Stimulated activated CD4-positive, alpha-beta T cell treated with anti-CD3 and anti-CD28 coated beads, TNF-alpha, amount 100 ng/mL, for 4 hours (primary cell): ENCODE measurements at places on chromosomes 5 and 9.

- DNase-seq, result no peak
Observed at GRCh38 chr5:158478139-158478538, 619.2 kb upstream of the CLINT1 start.

- no peak for DNase-seq
Observed at GRCh38 chr5:42894057-42894456, 82.4 kb upstream of the SELENOP start.

DNA sequence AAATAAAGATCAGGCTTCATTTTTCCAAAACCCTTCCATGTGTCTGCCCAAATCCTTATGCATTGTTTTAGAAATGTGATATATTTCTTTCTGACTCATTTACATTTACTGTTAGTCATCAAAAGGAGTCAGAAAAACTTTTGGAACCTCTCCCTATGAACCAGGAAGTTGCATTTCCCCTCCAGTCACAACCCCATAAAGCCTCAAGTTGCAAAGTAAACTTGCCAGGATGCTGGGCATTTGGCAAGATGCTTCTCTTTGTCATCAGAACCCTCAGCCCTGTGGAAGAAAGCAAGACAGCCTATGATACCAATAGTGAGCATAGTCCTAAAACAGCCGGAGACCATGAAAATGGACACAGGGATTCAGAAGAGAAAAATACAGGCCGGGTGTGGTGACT, 84.2 kb downstream of the MUSK start:
- no peak for DNase-seq

- no peak for DNase-seq
Observed at GRCh38 chr5:170913573-170913972, 51.8 kb downstream of the RANBP17 start.

GRCh38 chr5:107426209-107426608, 244.5 kb downstream of the EFNA5 start:
- no peak for DNase-seq

DNA sequence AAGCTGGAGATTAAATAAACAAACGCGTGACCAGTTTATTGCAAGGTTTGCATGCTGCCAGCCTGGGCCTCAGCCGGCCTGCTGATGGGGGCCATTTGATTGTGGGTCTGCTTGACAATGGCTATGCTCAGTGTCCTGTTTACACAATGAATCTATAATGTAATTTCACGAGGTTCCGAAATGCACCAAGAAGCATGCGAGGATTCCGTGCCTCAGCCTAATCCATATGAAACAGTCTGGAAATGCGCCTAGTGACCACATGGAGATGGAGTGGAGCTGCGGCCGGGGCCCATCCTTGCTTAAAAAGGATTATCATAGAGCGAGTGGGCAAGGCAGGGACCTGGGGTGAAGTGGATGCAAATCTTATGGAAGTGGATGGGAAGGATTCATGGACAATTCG, 382.4 kb downstream of the CDK5RAP2 start:
- DNase-seq, result no peak

DNA sequence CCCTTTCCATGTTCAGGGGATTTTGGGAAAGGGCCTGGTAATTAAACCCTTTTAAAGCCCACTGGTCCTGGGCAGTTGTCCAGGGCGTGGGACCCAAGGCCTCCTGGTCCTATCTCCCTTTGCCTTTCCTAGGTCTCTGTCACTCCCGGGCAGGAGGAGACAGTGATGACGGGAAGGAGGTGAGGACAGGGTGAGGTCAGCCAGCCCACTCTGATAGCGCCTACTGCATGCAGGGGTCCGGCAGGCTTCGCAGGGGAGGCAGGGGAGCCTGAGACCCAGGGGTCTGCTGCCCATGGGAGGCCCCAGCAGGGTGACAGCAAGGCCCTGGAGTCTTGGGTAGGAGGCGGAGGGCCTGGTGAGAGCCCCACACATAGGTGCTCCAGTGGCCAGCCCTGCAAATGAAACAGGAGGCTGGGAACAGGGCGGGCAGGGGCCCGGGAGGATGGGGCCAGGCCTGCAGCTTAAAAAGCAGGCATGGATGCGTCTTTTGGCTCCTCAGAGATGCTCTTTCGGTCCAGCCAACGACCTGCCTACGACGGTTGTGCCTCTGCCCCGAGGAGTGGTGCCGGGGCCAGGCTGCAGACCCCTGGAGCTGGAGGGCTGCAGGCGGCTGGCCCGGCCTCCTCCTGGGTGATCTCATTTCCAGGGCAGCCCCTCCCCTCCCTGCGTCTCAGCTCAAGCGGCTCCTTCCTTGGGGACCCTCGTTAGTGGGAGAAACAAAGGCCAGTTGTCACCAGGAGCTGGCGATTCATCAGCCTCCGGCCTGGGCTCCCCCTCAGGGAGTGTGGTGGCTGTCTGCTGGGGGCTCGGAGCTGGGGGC, 6.7 kb upstream of the RXRA start:
- DNase-seq, result no peak

GRCh38 chr5:144125163-144125726, 45.2 kb downstream of the YIPF5 start:
- DNase-seq, result no peak

DNA sequence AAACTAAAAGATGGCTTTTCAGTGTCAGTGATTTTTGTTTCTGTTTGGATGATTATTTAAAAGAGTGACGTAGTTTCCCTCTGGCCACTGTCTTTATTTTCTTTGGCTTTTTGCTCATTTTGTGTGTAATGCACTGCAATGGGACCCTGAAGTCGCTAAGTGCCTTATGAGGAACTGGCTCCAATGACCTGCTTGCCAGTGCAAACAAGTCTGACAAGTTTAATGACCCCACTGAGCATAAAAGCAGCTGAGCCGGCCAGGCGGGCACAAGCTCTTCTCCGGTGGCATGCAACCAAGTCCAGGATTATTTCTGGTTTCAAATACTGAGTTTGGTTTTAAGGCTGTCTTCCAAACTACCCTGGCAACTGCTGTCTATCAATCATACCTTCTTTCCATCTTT, 15.6 kb upstream of the GNA14 start:
- DNase-seq, result no peak

GRCh38 chr9:75824816-75825568, 65.5 kb upstream of the PCSK5 start:
- no peak for DNase-seq

DNA sequence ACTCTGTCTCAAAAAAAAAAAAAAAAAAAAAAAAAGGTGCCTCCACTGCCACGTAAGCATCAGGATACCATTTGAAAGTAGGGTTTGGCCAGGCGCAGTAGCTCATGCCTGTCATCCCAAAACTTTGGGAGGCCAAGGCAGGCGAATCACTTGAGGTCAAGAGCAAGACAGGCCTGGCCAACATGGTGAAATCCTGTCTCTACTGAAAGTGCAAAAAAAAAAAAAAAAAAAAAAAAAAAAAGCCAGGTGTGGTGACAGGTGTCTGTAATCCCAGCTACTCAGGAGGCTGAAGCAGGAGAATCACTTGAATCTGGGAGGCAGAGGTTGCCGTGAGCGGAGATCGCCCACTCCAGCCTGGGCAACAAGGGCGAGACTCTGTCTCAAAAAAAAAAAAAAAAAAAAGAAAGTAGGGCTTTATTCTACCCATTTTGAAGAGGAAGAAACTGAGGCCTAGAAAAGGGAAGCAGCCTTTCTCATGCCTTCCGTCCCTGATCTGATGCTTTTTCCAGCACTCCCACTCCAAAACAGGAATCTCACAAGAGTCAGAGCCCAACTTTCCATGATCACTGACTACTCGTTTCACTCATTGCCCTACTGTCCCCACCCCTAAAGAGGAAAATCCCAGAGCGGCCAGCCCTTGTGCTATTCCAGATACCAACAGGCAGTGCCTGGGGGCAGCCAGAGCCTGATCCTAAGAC, 16.3 kb upstream of the CCIN start:
- no peak for DNase-seq

DNA sequence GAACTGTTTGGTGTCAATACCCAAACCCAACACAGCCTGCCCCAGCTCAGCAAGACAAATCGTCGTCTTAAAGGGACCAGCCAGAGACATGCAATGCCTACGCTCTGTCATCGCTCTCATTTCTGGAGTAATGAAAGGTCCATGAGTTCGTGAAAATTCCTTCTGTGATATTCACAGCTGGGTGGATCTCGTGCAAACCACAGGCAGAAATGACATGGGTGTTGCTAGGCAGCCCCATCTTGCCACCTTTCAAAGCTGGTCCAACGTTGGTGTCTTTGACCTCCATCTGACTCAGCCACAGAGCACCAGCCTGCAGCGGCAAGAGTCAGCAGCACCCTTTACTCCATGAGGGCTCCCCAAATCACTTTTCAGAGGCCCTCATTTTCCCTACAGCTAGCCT, 215.3 kb downstream of the SLIT3 start:
- no peak for DNase-seq

- no peak for DNase-seq
Observed at GRCh38 chr9:69746859-69747560, 12.8 kb downstream of the PTAR1 start.

DNA sequence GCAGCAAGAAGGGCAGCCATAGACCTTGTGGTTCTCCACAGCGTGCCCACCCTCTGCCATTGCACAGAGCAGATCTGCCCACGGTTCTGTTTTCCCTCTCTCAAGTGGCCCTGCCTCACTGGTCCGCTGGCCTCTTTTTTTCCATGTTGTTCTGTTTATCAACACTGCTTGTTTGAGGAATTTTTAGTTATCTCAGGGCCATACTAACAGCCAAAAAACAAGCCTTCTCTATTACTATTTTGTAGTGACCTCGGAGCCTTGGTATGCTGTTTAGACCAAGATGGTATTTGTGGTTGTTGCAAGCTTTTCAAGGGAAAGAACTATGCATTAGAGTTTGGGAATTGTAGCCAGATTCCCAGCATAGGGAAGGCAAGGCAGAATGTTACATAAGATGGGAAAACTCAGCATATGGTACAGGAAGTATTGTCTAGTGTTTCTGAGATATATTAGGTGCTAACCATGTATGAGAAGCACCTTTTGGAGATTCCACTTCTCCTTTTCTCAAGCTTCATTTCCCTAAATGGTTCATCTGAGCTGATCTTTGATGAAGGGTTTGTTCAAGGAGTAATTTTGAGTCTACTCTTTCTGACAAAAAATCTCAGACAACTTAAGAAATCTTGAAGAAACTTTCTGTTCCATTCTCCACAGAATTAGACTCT, 54.3 kb downstream of the NUP214 start:
- DNase-seq, result no peak

GRCh38 chr9:5008202-5008601, 23.1 kb downstream of the JAK2 start:
- no peak for DNase-seq

DNA sequence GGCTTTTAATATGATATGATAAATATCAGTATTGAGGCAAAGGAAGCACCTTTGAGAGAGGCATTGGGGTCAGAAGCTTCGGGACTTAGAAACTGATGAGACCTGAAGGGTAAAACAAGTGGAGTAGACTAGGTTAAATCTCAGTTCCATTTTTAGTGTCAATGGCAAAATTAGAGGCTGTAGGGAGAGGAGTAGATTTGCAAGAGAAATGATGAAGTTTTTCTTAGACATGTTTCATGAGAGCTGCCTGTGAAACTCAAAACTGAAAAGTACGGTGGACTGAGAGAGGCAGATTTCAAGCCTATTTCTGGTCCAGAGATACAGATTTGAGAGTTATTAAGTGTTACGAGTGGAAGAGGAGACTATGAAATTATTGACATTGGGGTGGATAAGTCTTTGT, 278.5 kb downstream of the TAF11L14 start:
- no peak for DNase-seq

DNA sequence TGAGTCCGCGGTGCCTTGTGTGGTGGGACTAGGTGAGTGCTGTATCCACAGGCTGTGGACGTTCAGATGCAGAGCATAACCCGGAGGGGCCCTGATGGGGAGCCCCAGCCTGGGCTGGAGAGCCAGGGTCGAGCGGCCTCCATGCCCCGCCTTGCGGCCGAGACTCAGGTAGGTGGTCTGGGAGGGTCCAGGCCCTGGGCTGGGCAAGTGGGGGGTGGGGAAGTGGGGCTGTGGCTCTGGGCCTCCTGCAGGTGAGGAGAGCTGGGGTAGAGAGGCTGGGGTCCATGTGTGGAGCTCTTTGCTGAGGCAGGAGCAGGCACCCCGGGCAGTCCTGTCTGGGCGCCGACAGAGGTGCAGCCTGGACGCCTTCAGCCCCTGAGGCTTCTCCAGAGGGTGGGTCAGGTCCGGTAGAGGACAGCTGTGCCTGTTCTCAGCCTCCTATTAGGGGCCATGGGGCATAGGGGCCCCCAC, 241.1 kb downstream of the CACNA1B start:
- no peak for DNase-seq

- DNase-seq, result no peak
Observed at GRCh38 chr5:124478264-124478663, 268.2 kb downstream of the ZNF608 start.

DNA sequence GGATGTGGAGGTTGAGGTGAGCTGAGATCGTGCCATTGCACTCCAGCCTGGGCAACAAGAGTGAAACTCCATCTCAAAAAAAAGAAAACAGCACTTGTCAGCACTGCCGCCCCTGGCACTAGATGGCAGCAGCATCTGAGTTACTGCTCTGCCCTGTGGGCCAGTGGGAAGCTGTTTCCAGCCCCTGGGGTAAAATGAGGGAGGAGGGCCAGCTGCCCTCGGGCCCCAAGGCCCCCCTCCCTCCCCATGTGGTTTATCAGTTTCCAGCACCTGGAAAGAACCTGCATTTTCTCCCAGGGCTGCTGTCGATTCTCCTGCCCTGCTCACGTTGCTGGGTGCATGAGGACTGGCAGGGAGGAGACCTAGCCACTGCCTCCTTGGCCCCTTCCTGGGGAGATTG, 13.2 kb upstream of the CEL start:
- DNase-seq, result no peak

DNA sequence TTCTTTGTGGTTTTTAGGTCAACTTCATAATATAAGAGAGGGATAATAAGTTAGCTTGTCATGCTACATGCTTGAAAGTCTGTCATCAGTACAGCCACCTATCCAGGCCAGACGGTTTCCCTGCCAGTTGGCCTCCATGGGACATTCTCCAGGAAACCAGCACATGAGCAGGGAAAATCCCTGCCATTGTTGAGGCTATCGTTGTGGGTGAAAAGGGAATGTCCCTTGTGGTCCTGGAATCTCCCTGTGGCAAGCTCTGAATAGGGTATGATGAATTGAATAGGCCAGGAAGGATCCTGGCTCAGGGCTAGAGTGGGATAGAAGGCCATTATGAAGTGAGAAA, 12.3 kb downstream of the F2RL1 start:
- DNase-seq, result no peak

- no peak for DNase-seq
Observed at GRCh38 chr5:14557203-14557770, 24.3 kb upstream of the OTULINL start.

- DNase-seq, result no peak
Observed at GRCh38 chr9:107093365-107094060, 189.6 kb upstream of the RAD23B start.

- DNase-seq, result no peak
Observed at GRCh38 chr5:3365501-3366215, 230.0 kb upstream of the IRX1 start.

- no peak for DNase-seq
Observed at GRCh38 chr9:99590840-99591239, 230.8 kb upstream of the NR4A3 start.

DNA sequence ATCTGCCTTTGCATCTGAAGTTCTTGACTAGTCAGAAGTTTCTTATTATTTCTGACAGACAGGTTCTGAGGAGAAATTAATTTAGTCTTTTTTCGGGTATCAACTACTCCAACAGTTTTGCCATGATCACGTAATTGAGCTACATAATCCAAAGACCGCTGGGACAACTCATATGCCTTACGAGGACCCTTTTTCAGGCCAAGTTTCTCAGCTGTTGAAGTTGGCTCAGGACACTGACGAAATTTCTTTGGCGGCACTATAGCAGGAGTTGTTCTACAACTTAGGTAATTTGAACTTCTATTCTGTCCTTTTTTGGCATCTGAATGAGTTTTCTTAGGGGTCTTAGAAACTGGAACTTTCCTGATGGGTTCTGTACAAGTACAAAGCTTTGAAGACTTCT, 27.2 kb downstream of the SETX start:
- DNase-seq, result no peak

- no peak for DNase-seq
Observed at GRCh38 chr5:109998726-109999125, 309.0 kb downstream of the MAN2A1 start.
